ENCODE measurements at places on chromosomes 7 and 10.

DNA sequence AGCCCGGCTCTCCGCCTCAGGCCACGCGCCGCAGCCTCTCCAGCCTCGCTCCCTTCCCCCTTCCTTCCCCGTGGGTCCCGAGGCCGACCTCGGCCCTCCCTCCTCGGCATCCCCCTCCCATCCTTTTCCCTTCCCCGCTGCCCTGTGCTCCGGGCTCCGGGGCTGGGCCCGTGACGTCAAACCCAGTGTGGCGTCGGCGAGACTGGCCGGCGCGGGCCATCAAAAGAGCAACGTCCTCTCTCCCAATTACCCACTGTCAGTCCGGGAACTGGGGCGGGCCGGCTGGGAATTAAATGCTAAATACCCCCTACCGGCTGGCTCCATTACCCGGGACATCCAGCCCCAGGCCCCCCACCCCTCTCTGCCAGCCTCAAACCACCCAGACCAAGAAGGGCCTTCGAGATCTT lies 2.6 kb upstream of the GATA3 start:
- no peak for DNase-seq

- DNase-seq, result no peak
Observed at GRCh38 chr10:21512573-21513404, 12.7 kb downstream of the SKIDA1 start.

- no peak for DNase-seq
Observed at GRCh38 chr7:24851786-24852185, 94.5 kb upstream of the GSDME start.

DNA sequence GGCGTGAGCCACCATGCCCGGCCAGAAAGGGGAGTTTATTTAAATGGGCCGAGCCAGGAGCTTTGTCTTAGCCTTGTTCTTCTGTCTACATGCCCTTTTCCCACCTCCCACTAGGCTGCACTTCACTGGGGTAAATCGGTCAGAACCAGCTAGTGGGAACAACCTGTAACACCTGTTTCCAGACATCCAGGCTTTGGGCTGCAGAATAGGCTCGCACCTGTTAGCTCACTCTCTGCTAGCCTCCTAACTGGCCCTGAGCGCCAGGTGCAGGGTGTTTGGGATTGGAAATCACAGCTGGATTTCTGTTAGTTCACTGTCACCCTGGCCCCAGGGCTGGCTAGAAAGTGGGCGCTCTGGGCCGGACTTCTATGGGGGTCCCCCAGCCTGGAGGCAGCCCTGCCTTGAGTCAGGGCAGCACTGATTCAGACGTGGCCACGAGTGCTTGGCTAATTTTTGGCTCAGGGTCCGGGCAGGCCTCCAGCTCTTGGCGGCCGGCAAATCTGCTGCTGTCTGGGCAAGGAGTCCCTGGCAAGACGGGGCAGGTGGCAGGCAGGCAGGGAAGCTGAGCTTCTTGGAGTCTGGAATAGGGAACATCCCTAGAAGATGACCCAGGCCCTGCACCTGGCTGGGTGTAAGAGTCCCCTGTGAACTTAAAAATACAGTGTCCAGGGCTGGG lies 48.6 kb downstream of the GTF2IRD1 start:
- DNase-seq, result no peak

DNA sequence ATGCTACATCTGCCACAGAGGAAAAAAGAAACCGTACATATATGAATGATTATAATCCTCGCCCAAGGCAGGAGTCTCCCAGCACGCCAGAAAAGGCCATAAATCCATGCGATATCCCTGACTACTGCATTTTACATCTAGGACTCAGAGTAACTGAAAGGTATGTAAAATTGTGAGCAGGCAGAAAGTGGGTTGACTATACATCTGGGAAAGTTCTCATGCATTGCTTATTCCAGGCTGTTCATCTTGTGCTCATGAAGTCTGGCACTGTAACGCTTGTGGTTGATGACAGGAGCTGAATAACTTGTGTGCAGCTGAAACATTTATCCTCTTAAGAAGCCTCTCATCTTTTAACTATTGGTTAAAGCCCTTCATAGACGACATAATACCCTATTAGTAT lies 193.4 kb upstream of the STEAP4 start:
- no peak for DNase-seq

GRCh38 chr7:37342688-37343471 lies 105.8 kb downstream of the ELMO1 start:
- DNase-seq, result no peak

DNA sequence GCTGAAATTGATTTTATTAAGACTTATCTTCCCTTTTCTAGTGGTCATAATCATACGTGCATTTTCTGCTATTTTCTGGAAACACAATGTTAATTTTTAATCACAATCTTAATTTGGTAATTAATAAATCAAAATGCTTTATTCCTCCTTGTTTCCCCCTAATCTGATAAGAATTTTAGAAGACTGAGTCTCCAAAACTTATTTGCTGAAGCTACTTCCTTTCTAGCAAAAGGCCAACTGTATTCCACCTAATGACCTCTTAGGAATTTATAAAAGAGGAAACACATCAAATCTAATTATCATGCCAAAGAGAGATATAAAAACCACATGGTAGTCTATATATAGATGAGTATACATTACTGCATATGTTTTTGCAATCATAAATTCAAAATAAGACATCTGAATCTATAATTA lies 140.6 kb downstream of the GNAI1 start:
- no peak for DNase-seq

- no peak for DNase-seq
Observed at GRCh38 chr10:93437086-93437945, 44.8 kb downstream of the MYOF start.

GRCh38 chr7:132380059-132380458 lies 196.2 kb downstream of the PLXNA4 start:
- DNase-seq, result no peak

Data from NCI-H1436 treated with DMSO at 0.1 percent for 48 hours (cell line).